ENCODE measurements at places on chromosomes 3 and 15. TPM values are rescaled to one million over a fixed set of nuclear protein-coding genes. Genes with fewer than 3 reads are reported as not detected.

GRCh38 chr3:122902326-122902725, 107.5 kb downstream of the SLC49A4 start:
- H3K27me3 ChIP-seq: peaks cover 7% of the 10 kb centered on the region
- no peaks in the 10 kb centered on the region for H3K36me3 ChIP-seq
- H3K4me3 ChIP-seq: no peak overlapping the region
- no peaks in the 10 kb centered on the region for H3K4me1 ChIP-seq
- peak; percentile 45 for DNase-seq

- H3K27ac ChIP-seq: peak overlapping the region; percentile 82
- H3K4me3 ChIP-seq: peak overlapping the region; percentile 30
- no peaks in the 10 kb centered on the region for H3K36me3 ChIP-seq
Measured at GRCh38 chr15:66401130-66402021, 14.7 kb downstream of the MAP2K1 start.

DNA sequence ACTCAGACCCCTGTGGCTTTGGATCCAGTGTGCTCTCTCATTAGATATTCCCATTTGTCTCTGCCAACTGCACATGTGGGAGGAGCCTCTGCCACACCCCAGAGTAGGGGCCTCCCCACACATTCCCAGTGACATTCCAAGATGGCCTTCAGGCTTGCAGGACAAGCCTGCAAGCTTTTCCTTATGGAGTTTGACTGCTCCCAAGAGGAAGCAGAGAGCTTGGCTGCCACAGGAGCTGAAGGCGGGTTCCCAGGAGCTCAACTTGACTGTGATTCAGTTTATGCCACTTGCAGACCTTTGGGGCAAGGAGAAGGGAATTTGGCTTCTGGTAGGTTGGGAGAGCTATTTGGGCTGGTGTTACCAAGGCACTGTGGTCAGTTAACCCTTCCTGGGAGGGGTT, 22.5 kb upstream of the EPHB1 start:
- no peak overlapping the region for H3K4me3 ChIP-seq
- no peaks in the 10 kb centered on the region for H3K4me1 ChIP-seq
- no peaks in the 10 kb centered on the region for H3K27me3 ChIP-seq
- H3K27ac ChIP-seq: no peak overlapping the region
- DNase-seq: no peak
- no peaks in the 10 kb centered on the region for H3K36me3 ChIP-seq

The C2CD4B gene
- not detected for total RNA-seq

DNA sequence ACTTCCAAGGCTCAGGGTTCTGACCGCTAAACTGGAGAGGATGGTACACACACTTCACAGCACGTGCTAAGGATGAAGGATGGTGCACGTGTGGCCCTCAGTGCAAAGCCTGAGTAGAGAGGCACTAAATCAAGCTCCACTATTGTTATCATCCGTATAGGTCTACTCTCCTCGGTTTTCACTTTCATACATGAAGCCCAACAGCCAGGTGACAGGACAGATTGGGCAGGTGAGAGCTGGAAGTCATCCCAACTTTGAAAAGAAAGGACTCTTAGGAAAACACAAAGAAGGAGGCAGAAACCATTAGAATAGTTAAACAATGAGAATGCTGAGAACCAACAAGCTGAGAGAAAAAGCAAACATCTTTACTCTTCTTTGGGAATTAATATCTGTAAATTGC, 21.1 kb downstream of the MAGI1 start:
- H3K4me1 ChIP-seq: peaks cover 9% of the 10 kb centered on the region
- DNase-seq: no peak
- no peaks in the 10 kb centered on the region for H3K27me3 ChIP-seq
- H3K36me3 ChIP-seq: no peaks in the 10 kb centered on the region

The CDCP1 gene
- total RNA-seq: 124 TPM

DNA sequence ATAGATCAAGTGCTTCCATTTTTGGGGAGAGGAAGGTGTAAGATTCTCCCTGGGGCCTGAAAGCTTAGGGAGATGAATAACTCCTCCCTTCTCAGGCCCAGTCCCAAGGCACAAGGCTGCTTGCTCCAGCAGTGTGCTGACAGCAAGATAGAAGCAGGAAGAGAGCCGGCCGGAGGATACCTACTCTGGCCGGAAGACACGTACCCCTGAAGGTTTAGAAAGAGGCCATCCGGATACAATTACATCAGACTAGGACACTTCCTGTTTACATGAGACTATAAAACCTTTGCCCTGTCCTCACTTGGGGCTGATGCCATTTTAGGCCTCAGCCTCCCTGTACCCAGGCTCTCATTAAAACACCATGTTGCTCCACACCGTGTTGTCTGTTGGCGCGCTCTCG, 329.9 kb downstream of the SV2B start:
- H3K36me3 ChIP-seq: no peaks in the 10 kb centered on the region
- peaks cover 22% of the 10 kb centered on the region for H3K27me3 ChIP-seq
- no peak overlapping the region for H3K27ac ChIP-seq
- DNase-seq: no peak

- H3K36me3 ChIP-seq: no peaks in the 10 kb centered on the region
- H3K4me1 ChIP-seq: no peaks in the 10 kb centered on the region
- H3K27ac ChIP-seq: no peak overlapping the region
- no peaks in the 10 kb centered on the region for H3K27me3 ChIP-seq
Measured at GRCh38 chr3:60856257-60857046, 394.8 kb downstream of the FHIT start.

DNA sequence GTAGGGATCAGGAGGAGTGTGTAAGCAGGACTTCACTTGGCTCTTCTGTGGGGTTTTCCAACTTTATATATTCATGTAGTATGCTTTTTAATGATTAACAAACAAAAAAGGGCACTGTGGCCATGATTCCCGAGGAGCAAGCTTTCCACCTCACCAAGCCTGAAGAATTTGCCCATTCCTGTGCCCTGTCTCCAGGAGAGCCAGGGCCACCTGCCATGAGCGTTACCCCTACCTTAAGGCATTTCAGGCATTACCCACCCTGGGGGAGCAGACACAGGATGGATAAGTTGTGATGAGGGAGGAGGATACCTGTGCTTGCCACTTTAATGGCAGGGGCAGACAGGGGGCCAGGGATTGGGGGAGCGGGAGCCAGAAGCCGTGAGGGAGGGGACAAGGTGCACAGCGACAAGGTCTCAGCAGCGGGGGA, 3.0 kb downstream of the TRPM1 start:
- no peak overlapping the region for H3K27ac ChIP-seq
- no peak overlapping the region for H3K4me3 ChIP-seq
- DNase-seq: no peak
- no peaks in the 10 kb centered on the region for H3K36me3 ChIP-seq

DNA sequence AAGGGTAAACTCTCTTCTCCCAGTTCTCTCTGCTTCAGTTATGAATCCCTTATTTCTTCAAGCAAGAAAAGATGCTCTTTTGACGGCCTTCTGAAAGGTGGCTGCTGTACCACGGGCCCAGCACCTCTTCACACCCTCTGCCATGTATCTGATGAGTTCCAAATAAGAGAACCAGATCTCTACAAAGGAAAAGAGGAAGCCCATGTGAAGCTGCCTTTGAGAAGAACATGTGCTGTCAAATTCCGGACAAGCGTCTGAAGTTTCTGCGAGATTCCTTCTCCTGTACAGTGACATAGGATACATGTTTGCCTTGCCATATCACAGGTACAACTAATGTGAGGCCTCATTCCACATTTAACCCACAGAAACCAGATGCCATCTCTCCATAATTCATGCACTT, 59.2 kb downstream of the SH3BP5 start:
- no peak for DNase-seq
- H3K4me3 ChIP-seq: no peak overlapping the region
- H3K27me3 ChIP-seq: no peaks in the 10 kb centered on the region
- H3K36me3 ChIP-seq: no peaks in the 10 kb centered on the region
- no peak overlapping the region for H3K27ac ChIP-seq

The KLHL24 gene
- total RNA-seq: 10.0 TPM

DNA sequence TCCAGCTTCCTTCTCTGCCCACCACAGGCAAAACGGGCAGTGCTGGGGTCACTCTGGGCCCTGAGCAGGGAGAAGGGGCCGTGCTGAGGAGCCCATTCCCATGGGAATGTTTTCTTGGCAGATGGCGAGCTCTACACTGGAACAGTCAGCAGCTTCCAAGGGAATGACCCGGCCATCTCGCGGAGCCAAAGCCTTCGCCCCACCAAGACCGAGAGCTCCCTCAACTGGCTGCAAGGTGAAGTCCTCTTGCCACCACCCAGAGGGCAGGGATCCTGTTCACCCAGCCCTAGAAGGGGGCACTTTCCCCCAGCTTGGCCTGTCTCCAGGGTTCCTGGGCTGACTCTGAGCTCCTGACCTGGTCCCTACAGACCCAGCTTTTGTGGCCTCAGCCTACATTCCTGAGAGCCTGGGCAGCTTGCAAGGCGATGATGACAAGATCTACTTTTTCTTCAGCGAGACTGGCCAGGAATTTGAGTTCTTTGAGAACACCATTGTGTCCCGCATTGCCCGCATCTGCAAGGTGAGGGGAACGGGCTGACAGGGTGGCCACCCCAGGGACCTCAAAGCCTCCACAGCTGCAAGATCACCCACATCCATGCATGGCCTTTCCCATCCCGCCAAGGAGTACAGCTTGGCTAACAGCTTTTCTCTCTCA, 12.4 kb downstream of the CIB1 start:
- H3K36me3 ChIP-seq: peaks cover 69% of the 10 kb centered on the region
- no peak overlapping the region for H3K4me3 ChIP-seq
- no peaks in the 10 kb centered on the region for H3K27me3 ChIP-seq
- peaks cover 6% of the 10 kb centered on the region for H3K4me1 ChIP-seq
- DNase-seq: peak; percentile 74

GRCh38 chr15:86275361-86275760, 195.7 kb downstream of the AGBL1 start:
- no peaks in the 10 kb centered on the region for H3K36me3 ChIP-seq
- DNase-seq: no peak
- H3K27me3 ChIP-seq: no peaks in the 10 kb centered on the region
- no peak overlapping the region for H3K4me3 ChIP-seq

- no peaks in the 10 kb centered on the region for H3K36me3 ChIP-seq
- H3K4me1 ChIP-seq: peaks cover 63% of the 10 kb centered on the region
- H3K4me3 ChIP-seq: peak overlapping the region; percentile 41
- H3K27me3 ChIP-seq: no peaks in the 10 kb centered on the region
- peak; percentile 94 for DNase-seq
Measured at GRCh38 chr3:15327941-15328340, 4.4 kb downstream of the SH3BP5 start.

DNA sequence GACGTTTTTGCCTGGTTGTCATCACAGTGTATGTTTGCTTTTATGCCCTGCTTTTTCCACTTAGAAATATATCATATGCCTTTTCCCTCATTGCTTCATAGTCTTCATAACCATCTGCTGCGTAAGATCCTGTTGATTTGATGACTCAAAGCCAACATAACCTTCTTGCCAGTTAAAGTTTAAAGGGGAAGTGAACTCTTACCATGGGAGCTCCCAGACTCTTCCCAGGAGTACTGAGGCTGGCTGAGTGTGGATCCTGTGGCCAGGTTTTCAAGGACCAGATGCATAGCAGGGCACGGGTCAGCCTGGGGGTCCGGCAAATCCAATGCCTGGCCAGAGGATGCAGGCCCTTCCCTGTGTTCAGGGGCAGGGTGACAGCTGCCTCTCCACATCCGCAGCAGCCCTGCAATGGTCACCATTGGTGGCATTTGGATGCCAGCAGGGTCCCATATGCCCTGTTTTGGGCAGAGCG, 42.0 kb upstream of the SACM1L start:
- no peaks in the 10 kb centered on the region for H3K27me3 ChIP-seq
- peaks cover 13% of the 10 kb centered on the region for H3K36me3 ChIP-seq
- peaks cover 56% of the 10 kb centered on the region for H3K4me1 ChIP-seq
- peak overlapping the region; percentile 97 for H3K27ac ChIP-seq

GRCh38 chr15:69666921-69667811, 214.5 kb downstream of the RPLP1 start:
- H3K27me3 ChIP-seq: no peaks in the 10 kb centered on the region
- H3K27ac ChIP-seq: no peak overlapping the region
- no peak for DNase-seq
- no peaks in the 10 kb centered on the region for H3K4me1 ChIP-seq
- H3K36me3 ChIP-seq: no peaks in the 10 kb centered on the region

The CCRL2 gene
- 6.0 TPM for total RNA-seq

- H3K4me1 ChIP-seq: no peaks in the 10 kb centered on the region
- peak; percentile 86 for DNase-seq
- H3K27ac ChIP-seq: no peak overlapping the region
- no peak overlapping the region for H3K4me3 ChIP-seq
Measured at GRCh38 chr15:68924866-68925560, 5.3 kb upstream of the SPESP1 start.

The GATA2 gene
- 26.8 TPM for total RNA-seq

The ROPN1 gene
- not detected for total RNA-seq

- no peak overlapping the region for H3K4me3 ChIP-seq
- H3K4me1 ChIP-seq: no peaks in the 10 kb centered on the region
- H3K27ac ChIP-seq: no peak overlapping the region
- peaks cover 25% of the 10 kb centered on the region for H3K27me3 ChIP-seq
Measured at GRCh38 chr3:37660782-37661181, 200.9 kb upstream of the CTDSPL start.

The GOLGA8J gene
- not detected for total RNA-seq

DNA sequence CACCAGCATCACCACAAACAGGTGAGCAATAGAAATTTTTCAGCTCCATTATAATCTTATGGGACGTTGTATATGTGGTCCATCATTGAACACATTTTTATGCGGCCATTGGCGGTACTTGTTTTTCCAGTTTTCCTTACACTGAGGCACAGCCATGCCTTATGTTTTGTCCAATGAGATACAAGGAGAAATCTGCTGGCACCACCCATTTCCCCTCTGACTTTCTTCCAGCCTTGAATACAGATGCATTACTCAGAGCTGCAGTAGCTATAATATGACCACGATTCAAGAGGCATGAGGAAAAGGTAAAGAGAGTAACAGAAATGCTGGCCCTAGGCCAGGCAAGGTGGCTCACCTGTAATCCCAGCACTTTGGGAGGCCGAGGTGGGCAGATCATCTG, 9.0 kb upstream of the PIK3R4 start:
- DNase-seq: peak; percentile 79
- H3K36me3 ChIP-seq: no peaks in the 10 kb centered on the region
- H3K4me1 ChIP-seq: peaks cover 13% of the 10 kb centered on the region
- H3K27ac ChIP-seq: no peak overlapping the region
- H3K27me3 ChIP-seq: no peaks in the 10 kb centered on the region

The B3GNT5 gene
- 29.2 TPM for total RNA-seq

The KBTBD8 gene
- 0.29 TPM for total RNA-seq

- no peaks in the 10 kb centered on the region for H3K27me3 ChIP-seq
- 0 out of 2 replicates have a peak, but pooled peaks cover 3% of the 10 kb centered on the region for H3K36me3 ChIP-seq
- no peak for DNase-seq
- no peak overlapping the region for H3K4me3 ChIP-seq
- H3K4me1 ChIP-seq: peaks cover 12% of the 10 kb centered on the region
Measured at GRCh38 chr3:56688191-56688590, 5.1 kb upstream of the TASOR start.

The VWA5B2 gene
- 1.4 TPM for total RNA-seq

GRCh38 chr3:143001034-143001368, 369 bp upstream of the U2SURP start:
- no peaks in the 10 kb centered on the region for H3K27me3 ChIP-seq
- no peaks in the 10 kb centered on the region for H3K36me3 ChIP-seq
- H3K27ac ChIP-seq: peak overlapping the region; percentile 78
- no peak for DNase-seq

The XCR1 gene
- total RNA-seq: not detected

- H3K36me3 ChIP-seq: no peaks in the 10 kb centered on the region
- no peaks in the 10 kb centered on the region for H3K27me3 ChIP-seq
- no peak overlapping the region for H3K4me3 ChIP-seq
- peaks cover 47% of the 10 kb centered on the region for H3K4me1 ChIP-seq
- H3K27ac ChIP-seq: no peak overlapping the region
Measured at GRCh38 chr3:119632216-119632615, 28.2 kb downstream of the POPDC2 start.

GRCh38 chr3:38580450-38581382, 68.8 kb downstream of the SCN5A start:
- H3K4me3 ChIP-seq: no peak overlapping the region
- no peaks in the 10 kb centered on the region for H3K4me1 ChIP-seq
- H3K27me3 ChIP-seq: peaks cover 57% of the 10 kb centered on the region
- DNase-seq: no peak
- H3K36me3 ChIP-seq: no peaks in the 10 kb centered on the region
